NCI-H2171 treated with DMSO at 0.1 percent for 48 hours (cell line): ENCODE measurements at places on chromosomes 2 and 18.
A peak's percentile ranks its signal among the peaks of the same experiment; 100 is the strongest.

DNA sequence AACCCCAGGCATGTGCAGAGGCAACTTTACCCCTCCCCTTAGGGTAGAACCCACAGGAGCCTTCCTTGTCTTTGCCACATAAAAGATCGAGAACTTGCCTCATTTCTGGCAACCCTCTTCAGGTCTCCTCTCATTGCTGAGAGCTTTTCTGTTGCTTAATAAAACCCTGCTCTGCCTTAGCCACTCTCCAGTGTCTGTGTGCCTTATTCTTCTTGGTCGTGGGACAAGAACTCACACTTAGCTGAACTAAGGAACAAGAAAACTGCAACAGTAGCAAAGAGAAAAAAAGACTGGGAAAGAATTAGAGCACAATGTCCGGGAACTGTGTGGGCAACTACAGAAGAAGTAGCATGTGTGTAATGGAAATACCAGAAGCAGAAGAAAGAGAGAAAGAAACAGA lies 56.2 kb upstream of the SMIM21 start:
- no peak for DNase-seq

DNA sequence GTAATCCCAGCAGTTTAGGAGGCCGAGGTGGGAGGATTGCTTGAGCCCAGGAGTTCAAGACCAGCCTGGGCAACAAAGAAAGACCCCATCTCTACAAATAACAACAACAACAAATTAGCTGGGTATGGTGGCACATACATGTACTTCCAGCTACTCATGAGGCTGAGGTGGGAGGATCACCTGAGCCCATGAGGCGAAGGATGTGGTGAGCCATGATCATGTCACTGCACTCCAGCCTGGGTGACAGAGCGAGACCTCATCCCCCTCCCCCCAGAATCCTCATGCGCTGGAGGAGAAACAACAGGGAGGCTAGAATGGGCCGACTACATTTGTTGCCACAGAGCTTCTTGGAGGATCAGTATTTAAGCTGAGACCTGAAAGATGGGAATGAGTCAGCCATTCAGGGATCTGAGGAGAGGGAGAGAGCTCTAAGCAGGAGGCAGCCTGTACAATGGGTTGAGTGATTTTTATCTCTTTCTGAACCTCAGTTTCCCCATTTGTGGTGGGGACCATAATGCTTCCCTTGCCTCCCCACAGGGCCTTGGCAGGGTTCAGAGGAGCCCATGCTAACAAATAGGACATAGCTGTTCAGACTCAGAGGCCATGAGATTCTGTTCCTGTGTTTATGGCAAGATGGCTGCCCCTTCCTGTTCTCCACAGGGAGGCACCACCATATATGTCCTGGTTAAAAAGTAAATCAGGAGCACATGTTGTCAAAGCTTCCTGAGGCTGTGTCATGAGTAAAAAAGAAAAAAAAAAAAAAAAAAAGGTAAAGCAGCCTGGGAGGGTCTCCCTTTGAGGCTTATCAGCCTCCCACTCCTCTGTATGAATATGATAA lies 131.4 kb upstream of the HAAO start:
- no peak for DNase-seq

DNA sequence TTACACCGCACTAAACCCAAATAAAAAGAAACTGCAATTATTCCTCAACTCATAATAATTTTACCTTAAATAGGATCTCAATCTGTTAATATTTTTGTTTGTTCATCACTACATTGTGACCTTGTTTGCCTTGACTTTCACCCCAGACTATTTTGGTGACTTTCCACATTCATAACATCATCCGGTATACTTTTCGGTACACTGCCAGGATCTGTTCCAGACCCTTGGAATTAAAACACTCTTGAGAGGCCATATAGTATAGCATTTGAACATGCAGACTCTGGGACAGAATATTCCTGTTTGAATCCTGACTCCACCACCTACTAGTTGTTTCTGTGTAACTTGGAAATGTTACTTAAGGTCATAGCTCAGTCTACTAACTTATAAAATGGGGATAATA lies 577.4 kb downstream of the METTL4 start:
- no peak for DNase-seq

DNA sequence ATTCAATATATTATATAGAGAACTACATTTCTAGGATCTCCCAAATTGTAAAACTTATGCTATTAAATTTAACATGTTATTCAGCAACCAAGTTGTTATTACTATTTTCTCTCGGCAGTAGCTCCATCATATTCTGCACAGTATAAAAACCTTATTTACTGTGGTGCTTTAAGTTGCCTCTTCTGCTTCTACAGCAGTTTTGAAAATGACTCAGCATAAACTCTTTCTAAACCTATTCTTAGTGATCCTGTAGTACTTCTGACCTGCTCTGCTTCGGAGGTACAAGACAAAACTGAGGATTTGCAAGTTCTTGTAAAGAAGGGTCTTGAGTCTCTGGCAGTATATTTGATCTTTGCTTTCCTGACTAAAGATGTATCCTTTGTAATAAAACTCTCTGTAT lies 567.2 kb downstream of the TMX3 start:
- DNase-seq, result no peak

DNA sequence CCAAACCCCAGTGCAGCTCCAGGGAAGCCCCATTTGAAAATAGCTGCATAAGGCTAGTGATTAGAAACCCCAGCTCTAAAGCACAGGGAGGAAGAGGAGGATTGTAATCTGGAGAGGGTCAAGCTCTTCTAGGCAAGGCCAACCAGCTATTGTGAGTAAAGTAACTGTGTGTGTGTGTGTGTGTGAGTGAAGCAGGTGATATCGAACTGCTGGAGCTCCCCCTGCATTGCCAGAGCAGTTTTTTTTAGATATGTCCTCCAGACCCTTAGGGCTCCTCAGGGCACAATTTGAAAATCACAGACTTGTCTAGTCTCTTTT lies 177.4 kb upstream of the NABP1 start:
- DNase-seq, result no peak

GRCh38 chr2:156474401-156474800 lies 38.2 kb downstream of the GPD2 start:
- DNase-seq, result no peak

DNA sequence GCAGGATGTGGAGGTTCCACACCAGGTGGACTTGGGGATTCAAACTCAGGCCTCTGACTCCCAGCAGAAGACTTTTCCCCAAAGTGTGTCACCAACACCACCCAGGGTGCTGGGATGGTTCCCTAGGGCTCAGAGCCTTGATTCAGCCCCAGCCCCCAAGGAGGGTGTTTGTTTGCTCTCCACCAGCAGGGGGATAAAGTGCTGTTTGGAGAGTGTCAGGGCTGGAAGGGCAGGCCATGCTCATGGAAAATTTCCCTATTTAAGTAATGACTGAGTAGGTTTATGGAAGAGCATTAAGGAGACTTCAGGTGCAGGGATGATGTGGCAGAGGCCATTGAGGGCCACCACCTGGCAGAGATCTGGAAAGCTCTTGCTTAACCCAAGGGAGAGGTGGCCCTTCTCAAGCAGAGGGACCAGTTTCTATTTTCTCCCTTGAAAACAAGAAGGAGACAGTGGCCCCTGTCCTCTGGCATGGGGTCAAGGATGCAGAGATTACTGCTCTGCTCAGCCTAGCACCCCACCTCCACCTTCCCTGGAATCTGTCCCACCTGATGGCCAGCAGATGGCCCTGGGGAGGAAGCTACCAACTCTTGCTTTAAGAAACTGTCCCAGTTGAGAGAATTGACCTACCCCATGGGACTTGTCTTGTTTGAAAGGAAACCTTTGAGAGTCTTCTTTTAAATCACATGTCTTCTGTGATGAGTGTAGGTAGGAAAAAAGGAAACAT lies 122.1 kb downstream of the ACOXL start:
- no peak for DNase-seq

DNA sequence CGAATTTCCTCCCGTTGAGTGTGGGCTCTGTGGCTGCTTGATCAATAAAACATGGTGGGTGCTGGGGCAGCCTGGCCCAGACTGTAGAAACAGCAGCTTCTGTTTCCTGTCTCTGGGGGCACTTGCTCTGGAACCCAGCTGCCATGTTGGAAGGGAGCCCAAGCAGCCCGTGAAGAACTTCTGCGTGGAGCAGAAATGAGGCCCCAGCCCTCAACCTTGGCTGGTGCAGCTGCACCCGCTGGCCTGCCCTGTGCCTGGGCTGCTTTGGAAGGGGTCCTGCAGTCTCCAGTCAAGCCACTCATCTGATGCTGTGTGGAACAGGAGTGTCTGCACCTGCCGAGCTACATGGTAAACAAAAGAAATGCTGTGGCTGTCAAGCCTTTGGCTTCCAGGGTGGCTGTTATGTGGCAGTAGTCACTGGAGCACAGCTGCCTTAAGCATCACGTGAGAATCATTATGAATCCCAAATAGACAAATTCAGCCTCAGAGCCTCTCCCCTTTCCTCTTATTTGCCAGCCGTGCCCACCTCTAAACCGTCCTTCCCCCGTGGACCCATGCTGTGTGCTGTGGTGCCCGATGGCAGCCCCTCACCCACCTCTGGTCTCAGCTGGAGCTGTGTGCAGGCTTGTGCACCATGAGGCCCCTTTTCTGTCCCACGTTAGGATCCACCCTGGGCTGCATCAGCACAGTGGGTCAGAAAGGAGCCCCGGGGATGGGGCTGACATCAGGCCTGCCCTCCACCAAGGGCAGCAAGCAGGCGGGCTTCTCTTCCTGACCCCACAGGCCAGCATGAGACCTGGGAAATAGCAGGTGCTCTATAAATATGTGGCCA lies 134.0 kb upstream of the HDAC4 start:
- no peak for DNase-seq

GRCh38 chr18:13302040-13302439 lies 83.5 kb downstream of the LDLRAD4 start:
- no peak for DNase-seq

GRCh38 chr2:237627441-237628246 lies at the start of gene LRRFIP1:
Gene LRRFIP1, plus strand, starts transcription at chr2:237627587. Its CDS starts 58 bp downstream, at chr2:237627645.
- DNase-seq, result no peak

DNA sequence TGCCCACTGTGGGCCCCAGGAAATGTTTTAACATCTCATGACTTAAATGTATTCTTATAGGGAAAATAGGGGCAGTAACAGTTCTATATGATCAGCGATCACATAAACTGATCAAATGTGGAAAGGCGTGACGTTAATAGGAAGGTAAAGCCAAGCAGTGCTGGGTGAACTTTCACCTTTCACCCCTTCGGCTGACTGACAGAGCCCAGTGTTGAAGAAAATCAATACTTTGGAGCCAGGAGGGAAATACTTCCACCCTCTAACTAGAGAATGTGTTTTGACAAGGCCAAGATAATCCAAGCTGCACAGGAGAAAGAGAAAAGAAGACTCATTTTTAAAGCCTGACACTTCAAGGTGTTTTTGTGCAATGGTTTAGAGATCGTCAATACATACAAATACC lies 116.5 kb upstream of the BOD1L2 start:
- no peak for DNase-seq

GRCh38 chr2:63537306-63537705 lies 51.0 kb downstream of the WDPCP start:
- DNase-seq, result no peak

GRCh38 chr2:181326661-181327060 lies 130.5 kb upstream of the ITGA4 start:
- no peak for DNase-seq

- no peak for DNase-seq
These were observed 19.5 kb upstream of the YWHAQ start for GRCh38 chr2:9650119-9650821.

DNA sequence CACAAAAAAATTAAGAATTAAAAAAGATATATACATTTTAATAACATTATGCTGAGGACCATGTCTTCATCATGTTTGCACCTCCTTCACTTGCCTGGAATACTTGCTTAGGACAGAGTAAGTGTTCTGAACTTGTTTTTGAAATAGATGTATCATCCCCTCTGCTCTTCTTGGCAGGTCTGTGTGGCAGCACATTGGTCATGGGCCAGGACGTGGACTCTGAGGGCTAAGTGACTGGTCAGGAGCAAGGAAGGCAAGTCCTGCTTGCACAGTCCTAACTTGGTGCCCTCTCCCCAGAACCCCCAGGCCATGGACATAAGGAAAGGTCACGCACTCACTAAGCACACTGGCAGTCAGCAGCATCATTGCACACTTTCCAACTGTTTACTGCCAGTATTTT lies 95.8 kb downstream of the PTPRM start:
- no peak for DNase-seq

DNA sequence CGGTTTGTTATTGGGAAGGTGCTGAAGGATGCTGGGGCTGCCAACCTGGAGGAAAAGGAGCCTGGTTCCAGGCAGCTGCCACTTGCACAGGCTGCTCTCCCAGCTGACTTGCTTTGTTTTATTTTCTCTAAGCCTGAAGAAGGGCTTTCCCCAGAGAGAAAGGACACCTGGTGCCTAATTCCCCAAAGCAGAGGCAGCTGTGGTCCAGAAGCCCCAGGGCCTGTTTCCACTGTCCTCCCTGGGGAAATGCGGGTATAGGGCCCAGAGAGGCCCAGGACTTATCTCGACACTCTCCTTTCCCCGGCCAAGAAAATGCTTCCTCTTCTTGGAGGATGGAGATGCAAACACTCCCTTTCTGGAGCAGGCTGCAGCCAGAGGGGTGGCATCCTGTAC lies 30.1 kb downstream of the INO80C start:
- peak; percentile 82 for DNase-seq

- peak; percentile 44 for DNase-seq
These were observed 136.1 kb downstream of the DCDC2C start for GRCh38 chr2:3839476-3839875.

DNA sequence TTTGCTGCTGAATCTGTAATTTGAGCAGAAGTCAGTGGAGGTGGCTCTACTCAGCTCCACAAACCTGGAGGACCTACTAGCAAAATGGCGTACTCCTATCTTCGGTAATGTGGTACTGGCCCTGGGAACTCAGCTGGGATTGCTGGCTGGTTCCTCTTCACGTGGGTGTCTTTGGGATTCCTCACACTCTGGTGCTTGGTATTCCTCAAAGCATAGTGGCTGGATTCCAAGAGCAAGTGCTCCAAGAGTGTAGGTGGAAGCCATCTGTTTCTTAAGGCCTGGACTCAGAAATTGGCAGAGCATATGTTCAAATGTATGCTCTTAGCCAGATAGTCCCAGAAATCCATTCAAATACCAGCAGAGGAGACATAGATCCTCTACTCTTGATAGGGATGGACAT lies 281.9 kb upstream of the CDH7 start:
- peak; percentile 98 for DNase-seq

DNA sequence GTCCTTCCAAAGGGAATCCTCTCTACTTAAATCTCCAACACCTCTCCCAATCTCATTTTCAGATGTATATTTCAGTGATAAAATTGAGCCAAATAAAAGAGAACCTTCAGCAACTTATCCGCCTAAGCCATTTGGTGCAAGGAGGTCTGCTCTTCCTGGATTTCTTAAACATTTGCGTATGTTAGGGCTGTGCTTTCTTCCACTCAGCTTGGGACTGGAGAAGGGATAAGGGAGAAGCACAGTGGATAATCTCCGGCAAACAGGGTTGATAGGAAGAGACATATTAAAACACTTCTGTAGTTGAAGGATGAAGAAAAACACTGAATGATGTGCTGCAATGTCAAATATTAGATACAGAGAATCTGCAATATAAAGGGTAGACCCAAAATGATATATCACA lies 796.2 kb downstream of the KCNJ3 start:
- DNase-seq, result no peak

GRCh38 chr2:46337208-46337994 lies 40.2 kb downstream of the EPAS1 start:
- DNase-seq, result peak; percentile 81

DNA sequence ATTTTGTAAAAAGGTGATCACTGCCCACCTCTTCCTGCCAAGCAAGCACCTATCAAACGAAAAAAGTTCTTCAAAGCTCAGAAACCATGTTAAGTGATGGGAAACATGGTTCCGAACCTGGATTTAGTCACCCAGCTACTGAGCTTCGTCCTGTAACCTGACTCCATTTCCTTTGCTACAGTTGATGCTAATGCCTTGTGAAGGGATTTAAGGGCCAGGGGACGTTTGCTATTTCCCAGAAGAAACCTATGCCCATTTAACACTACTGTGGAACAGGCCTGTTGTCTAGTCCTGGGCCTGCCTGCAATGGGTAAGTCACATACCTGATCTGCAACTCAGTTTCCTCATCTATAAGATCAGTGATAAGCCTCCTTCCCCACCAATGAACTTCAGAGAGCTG lies 14.8 kb downstream of the SERPINE2 start:
- DNase-seq, result no peak
